ENCODE measurements at places on chromosomes 5 and 9. TPM values are rescaled to one million over a fixed set of nuclear protein-coding genes. Genes with fewer than 3 reads are reported as not detected.

DNA sequence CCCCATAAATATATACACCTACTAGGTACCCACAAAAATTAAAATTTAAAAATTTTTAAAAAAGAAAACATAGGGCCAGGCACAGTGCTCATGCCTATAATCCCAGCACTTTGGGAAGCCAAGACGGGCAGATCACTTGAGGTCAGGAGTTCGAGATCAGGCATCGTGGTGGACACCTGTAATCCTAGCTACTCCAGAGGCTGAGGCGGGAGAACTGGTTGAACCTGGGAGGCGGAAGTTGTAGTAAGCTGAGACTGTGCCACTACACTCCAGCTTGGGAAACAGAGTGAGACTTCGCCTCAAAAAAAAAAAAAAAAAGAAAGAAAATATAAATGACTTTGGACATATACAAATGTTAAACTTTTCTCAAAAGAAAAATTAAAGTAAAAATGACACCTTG, 33.3 kb upstream of the RNF38 start:
- no peak overlapping the region for H3K27ac ChIP-seq
- DNase-seq = no peak
- no peak overlapping the region for H3K4me3 ChIP-seq

- DNase-seq = no peak
- peak overlapping the region; percentile 73 for H3K4me3 ChIP-seq
- no peaks in the 10 kb centered on the region for H3K36me3 ChIP-seq
- H3K27ac ChIP-seq = peak overlapping the region; percentile 56
Measured at GRCh38 chr9:97412626-97413385, 910 bp downstream of the TDRD7 start.

- H3K4me3 ChIP-seq = no peak overlapping the region
- H3K4me1 ChIP-seq = no peaks in the 10 kb centered on the region
- H3K27ac ChIP-seq = no peak overlapping the region
- H3K27me3 ChIP-seq = no peaks in the 10 kb centered on the region
Measured at GRCh38 chr5:162806195-162806594, 631.2 kb upstream of the CCNG1 start.

- H3K36me3 ChIP-seq = no peaks in the 10 kb centered on the region
- H3K4me3 ChIP-seq = no peak overlapping the region
- H3K27me3 ChIP-seq = no peaks in the 10 kb centered on the region
- no peak for DNase-seq
Measured at GRCh38 chr5:129367883-129368282, 92.2 kb upstream of the ADAMTS19 start.

GRCh38 chr5:96687812-96688453, 25.8 kb downstream of the CAST start:
- no peak overlapping the region for H3K4me3 ChIP-seq
- no peak overlapping the region for H3K27ac ChIP-seq
- no peaks in the 10 kb centered on the region for H3K36me3 ChIP-seq
- no peaks in the 10 kb centered on the region for H3K27me3 ChIP-seq
- DNase-seq = no peak

DNA sequence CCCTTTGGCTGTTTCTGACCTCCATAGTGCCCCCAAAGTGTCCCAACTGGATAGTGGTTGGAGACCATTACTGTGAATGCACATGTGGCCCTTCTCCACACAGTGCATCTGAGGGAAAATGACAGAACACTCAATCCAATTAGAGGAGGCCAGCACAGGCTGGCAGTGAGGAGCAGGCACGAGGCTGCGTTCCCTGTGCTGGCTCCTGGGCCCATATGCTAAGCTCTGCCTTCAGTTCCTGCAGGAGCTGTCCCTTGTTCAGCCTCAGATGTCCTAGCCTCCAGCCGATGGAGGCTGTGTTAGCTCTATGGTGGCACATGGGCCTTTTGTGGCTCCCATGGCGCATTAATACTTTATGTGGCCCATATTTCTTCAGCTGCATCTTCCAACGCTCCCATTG, 35.8 kb downstream of the ALG2 start:
- no peak for DNase-seq
- no peaks in the 10 kb centered on the region for H3K36me3 ChIP-seq
- no peak overlapping the region for H3K27ac ChIP-seq
- peaks cover 14% of the 10 kb centered on the region for H3K4me1 ChIP-seq
- peaks cover 7% of the 10 kb centered on the region for H3K27me3 ChIP-seq

DNA sequence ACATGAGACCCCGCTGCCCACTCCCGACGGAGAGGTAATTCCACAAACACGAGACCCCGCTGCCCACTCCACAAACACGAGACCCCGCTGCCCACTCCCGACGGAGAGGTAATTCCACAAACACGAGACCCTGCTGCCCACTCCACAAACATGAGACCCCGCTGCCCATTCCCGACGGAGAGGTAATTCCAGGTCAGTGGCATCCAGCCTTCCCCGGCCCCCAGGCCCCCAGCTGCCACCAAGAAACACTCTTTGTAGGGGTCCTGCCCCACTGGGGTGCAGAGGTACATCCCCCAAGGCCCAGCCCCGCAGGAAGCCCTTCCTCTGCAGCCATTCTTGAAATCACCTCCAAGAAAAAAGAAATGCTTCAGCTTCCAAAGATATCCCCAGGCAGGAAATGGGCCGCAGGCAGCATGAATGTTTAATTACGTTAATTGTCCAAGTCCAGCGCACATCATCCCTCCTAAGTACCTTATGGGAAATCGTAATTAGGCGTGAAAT, 115.9 kb downstream of the ADAMTS2 start:
- no peaks in the 10 kb centered on the region for H3K36me3 ChIP-seq
- H3K27ac ChIP-seq = no peak overlapping the region
- no peaks in the 10 kb centered on the region for H3K27me3 ChIP-seq
- no peaks in the 10 kb centered on the region for H3K4me1 ChIP-seq
- DNase-seq = no peak

GRCh38 chr5:170111088-170111785, 5.5 kb downstream of the FOXI1 start:
- no peak for DNase-seq
- no peaks in the 10 kb centered on the region for H3K4me1 ChIP-seq
- peaks cover 19% of the 10 kb centered on the region for H3K27me3 ChIP-seq

DMRT1 gene
- not detected for total RNA-seq

GRCh38 chr5:77163453-77163852, 47.0 kb upstream of the PDE8B start:
- no peak overlapping the region for H3K4me3 ChIP-seq
- H3K27me3 ChIP-seq = no peaks in the 10 kb centered on the region
- no peaks in the 10 kb centered on the region for H3K36me3 ChIP-seq
- no peak overlapping the region for H3K27ac ChIP-seq
- H3K4me1 ChIP-seq = no peaks in the 10 kb centered on the region

DNA sequence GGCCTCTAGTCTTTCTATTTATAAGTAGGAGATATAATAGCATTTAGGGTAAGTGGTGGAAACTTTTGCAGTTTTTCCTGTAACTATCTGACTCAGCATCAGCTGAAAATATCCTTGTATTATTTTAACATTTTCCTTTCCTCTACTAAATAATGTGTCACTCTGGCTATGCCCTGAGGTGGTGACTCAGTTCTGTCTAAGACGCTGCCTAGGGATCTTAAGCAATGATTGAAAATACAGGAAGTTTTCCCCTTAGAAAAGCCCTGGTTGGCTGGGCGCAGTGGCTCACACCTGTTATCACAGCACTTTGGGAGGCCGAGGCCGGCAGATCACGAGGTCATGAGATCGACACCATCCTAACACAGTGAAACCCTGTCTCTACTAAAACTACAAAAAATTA, 9.3 kb upstream of the EDIL3 start:
- DNase-seq = no peak
- H3K27me3 ChIP-seq = no peaks in the 10 kb centered on the region
- H3K27ac ChIP-seq = no peak overlapping the region
- H3K4me3 ChIP-seq = no peak overlapping the region
- H3K36me3 ChIP-seq = no peaks in the 10 kb centered on the region

DNA sequence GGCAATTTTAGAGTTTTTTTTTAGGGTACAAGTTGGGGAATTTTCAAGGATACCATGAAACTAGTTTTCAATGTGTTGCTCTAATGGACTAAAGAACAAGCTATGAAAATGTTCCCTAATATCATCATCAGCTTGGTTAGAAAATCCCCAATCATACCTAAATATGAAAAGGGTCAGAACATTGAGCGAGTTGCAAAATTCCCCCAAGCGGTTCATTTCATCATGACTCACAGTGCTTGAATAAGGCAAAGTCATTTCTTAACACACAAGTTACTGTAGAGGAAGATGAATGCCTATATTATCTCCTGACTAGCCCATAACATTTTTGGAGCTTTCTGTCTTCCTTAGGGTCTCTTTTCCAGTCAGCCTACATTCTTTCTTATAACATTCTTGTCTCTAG, 62.7 kb downstream of the ST8SIA4 start:
- H3K4me1 ChIP-seq = peaks cover 3% of the 10 kb centered on the region
- no peaks in the 10 kb centered on the region for H3K36me3 ChIP-seq
- no peak overlapping the region for H3K27ac ChIP-seq
- no peak overlapping the region for H3K4me3 ChIP-seq

DNA sequence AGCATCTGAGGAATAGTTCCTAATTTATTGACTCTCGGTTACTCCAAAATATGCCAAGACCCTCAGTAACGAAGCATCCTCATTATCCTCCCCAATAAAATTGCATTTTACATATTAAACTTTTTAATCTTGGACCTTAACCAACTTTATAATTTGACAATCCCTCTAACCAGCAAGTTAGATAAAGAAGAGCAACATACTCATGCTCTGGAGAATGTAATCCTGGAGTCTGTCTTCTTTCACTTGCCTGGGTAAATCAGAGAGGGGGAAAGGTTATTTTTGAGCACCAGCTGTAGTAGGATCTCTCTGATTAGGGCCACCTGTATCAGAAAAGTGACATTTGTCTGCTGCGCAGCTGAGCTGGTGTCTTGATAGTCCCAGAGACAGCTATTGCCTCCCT, 59.8 kb downstream of the NDFIP1 start:
- DNase-seq = no peak
- H3K36me3 ChIP-seq = no peaks in the 10 kb centered on the region
- peaks cover 6% of the 10 kb centered on the region for H3K27me3 ChIP-seq

DNA sequence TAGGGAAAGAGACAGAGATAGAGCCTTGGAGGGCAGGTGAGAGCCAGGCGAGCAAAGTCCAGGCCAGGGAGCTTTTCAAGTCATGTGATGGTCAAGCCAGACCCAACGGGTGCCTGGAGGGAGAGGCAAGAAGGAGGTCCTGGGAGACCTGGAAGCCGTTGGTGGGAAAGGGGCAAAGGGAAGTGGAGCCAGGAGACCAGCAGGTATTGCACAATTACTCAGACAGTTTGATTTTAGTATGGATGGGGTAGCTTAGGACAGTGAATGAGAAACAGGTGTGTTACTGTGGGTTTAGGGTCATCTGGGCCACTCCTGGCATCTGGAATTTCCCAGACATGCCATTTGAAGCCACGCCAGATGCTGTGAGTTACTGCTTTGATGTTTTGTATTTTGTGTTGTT, 5.1 kb downstream of the SECISBP2 start:
- H3K27ac ChIP-seq = no peak overlapping the region
- no peak for DNase-seq
- no peak overlapping the region for H3K4me3 ChIP-seq
- peaks cover 16% of the 10 kb centered on the region for H3K4me1 ChIP-seq

DNA sequence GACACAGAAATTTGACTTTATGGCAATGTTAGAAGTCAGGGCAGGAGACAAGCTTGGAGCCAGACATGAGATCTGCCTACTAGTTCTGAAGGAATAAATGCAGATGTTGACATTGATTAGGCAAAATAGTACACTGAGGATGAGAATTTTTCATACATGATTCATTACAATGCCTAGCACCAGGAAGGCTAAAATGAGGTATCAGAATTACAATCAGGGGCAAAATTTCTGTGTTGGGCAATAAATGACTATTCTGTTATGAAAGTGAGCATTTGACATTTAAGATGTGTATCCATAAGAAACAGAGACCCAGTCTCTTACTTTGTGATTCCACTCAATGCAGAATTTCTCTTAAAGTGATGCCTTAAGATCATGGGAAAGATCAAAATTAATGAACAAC, 92.4 kb upstream of the CDH10 start:
- H3K27ac ChIP-seq = no peak overlapping the region
- H3K4me1 ChIP-seq = no peaks in the 10 kb centered on the region
- no peak for DNase-seq
- H3K27me3 ChIP-seq = no peaks in the 10 kb centered on the region
- H3K36me3 ChIP-seq = no peaks in the 10 kb centered on the region

DNA sequence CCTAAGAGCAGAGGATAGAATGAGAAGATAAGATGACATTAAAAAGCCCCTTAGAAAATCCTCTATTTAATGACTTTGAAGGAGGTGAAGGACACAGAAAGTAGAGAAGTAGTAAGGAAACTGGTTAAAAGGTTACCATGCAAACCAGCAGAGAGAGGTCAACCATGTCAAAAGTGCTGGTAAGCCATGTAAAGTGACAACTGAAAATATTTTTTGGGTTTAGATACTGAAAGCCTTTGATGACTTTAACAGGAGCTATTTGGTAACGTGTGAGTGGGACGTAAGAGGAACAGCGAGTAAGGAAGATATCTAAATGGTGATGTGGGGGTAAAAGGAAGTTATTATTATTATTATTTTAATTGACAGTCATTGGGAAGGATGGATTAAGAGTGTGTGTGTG, 56.9 kb downstream of the MACIR start:
- no peaks in the 10 kb centered on the region for H3K4me1 ChIP-seq
- no peak overlapping the region for H3K27ac ChIP-seq
- no peaks in the 10 kb centered on the region for H3K36me3 ChIP-seq
- no peaks in the 10 kb centered on the region for H3K27me3 ChIP-seq
- no peak overlapping the region for H3K4me3 ChIP-seq

TPPP gene
- 1.2 TPM for total RNA-seq

- H3K27ac ChIP-seq = no peak overlapping the region
- no peak for DNase-seq
- no peaks in the 10 kb centered on the region for H3K27me3 ChIP-seq
- H3K4me1 ChIP-seq = no peaks in the 10 kb centered on the region
- H3K36me3 ChIP-seq = no peaks in the 10 kb centered on the region
Measured at GRCh38 chr9:1604942-1605560, 410.1 kb upstream of the SMARCA2 start.

DNA sequence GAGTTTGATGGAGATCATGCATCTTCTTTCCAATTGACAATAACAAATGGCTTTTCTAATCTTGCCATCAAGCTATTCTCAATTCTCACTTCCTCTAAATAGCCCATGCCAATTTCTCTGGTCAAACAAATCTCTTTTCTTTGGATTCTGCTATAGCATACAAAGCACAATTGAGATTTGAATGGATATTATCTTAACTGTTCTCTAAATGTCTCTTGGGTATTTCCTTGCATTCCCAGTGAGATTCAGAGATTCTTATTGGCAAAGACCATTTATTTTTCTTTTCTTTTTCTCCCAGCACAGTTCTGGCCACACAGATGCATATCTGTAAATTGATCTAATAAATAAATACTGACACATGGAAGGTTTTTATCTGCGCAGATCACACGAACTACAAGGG, at the start of gene OR1N2:
TSS of gene OR1N2 (plus strand) at position 301 of the 400 bp plus-strand sequence. CDS start 100 bp downstream, outside the sequence.
- H3K27me3 ChIP-seq = peaks cover 4% of the 10 kb centered on the region
- no peak within 1 kb of the TSS for H3K27ac ChIP-seq
- H3K36me3 ChIP-seq = no peaks in the 10 kb centered on the region
- no peak within 1 kb of the TSS for H3K4me3 ChIP-seq
- H3K4me1 ChIP-seq = no peaks in the 10 kb centered on the region
- no peak for DNase-seq

PCDHGB6 gene
- total RNA-seq = 0.19 TPM

DNA sequence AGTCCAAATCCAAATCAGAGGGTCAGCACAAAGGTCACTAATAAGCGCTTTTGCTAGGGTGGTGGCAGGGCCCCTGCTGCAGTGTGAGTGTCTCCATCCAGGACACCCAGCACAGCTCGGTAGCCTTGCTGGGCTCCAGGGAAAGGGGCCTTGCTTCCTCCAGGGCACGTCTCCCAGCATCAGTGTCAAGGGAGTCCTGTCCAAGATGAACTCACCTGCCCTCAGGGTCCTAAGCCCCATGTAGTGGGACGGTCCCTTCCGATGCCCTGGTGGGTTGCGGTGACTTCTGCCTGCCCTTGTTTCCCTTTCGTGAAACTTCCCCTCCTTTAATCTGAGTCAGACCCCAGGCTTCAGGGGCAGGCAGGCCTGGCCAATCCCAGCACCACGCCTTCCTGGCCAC, 101.7 kb downstream of the ZNF354C start:
- no peak for DNase-seq
- H3K36me3 ChIP-seq = no peaks in the 10 kb centered on the region
- H3K4me3 ChIP-seq = no peak overlapping the region
- peaks cover 4% of the 10 kb centered on the region for H3K4me1 ChIP-seq

Data from T-cell (primary cell).